T-helper 9 cell (primary cell): ENCODE measurements at places on chromosomes 7 and 10.

DNA sequence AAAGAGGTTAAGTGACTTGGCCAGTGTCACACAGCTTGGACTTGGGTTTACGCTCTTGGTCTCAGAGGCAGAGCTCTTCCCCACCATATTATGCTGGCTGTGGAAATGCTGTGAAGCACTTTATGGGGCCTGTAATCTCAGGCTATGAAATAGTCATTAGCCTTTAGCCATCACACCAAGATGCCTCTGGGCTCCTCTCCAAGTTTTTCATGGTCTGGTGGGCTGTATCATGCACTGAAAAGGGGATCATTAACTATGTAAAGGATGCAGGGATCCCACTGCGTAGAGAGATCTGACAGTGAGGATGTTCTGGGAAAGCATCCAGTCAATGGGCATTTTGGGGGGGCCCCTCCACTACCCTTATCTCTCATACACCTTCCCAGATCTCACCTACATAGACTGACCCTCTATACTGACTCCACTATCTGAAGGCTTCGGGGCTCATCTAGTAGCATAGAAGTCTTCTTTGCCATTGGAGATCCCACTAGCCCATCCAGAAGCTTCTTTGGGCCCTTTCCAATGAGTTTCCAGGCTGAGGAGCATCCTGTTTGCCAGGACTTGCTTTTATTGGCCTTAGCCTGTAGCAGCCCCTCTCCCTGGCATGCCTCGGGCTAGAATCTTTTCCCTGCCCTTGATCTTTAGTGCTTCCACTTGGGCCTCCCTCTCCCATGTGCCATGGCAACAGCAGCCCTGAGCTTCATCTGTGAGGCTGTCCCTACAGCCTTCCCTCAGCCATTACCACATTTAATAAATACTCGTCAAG, 19.6 kb downstream of the FRMPD2 start:
- DNase-seq = no peak

DNA sequence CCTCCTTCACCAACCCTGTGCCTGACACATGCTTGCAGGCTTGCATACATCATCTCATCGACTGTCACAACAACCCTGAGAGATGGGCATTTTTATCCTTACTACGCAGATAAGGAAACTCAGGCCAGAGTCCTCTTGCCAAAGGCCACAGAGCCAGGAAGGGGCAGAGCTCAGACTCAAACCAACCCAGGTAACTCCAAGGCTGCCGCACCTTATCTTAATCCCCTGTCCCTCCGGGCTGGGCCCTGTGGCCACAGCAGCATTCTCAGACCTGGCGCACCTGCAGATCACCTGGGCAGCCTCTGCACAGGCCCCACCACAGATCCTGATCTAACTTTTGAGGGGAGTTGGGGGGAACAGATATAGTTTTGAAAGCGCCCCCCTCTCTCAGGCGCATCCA, 35.1 kb downstream of the SORBS1 start:
- DNase-seq = no peak

GRCh38 chr10:2909921-2910320, 157.4 kb upstream of the PFKP start:
- DNase-seq = no peak

DNA sequence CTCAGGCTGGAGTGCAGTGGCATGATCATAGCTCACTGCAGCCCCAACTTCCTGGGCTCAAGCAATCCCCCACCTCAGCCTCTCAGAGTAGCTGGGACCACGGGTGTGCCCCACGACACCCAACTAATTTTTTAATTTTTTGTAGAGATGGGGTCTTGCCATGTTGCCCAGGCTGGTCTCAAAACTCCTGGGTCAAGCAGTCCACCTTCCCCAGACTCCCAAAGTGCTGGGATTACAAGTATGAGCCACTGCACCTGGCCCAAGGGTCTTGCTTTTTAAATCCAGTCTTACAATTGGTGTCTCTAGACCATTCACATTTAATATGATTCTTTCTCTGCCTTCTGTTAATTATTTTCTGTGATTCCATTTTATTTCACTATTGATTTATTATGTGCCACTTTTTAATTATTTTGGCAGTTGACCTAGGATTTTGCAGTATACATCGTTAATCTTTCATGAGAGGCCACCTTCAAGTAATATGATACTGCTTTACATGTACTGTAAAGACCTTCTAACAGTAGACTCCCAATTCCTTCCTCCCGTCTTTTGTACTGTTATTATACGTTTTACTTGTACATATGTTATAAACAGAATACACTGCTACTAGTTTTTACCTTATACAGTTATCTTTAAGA, 18.7 kb downstream of the MMP21 start:
- DNase-seq = no peak

DNA sequence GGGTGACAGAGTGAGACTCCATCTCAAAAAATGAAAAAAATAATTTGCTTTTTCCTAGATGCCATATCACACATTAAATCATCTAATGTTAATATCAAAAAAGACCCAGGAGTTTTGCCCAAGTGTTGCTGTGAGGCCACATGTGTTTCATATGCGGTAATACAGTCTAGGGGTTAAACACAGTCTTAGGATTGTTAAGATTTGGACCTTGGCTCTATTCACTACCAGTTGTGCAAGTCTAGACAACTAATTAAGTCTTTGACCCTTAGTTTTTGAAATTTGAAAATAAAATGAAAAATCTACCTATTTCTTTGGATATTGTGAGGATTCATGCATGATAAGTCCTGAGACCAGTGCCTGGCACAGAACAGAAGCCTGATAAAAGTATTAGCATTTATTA, 14.9 kb upstream of the MALRD1 start:
- no peak for DNase-seq

- no peak for DNase-seq
These were observed 37.8 kb downstream of the TBATA start for GRCh38 chr10:70747192-70747965.

DNA sequence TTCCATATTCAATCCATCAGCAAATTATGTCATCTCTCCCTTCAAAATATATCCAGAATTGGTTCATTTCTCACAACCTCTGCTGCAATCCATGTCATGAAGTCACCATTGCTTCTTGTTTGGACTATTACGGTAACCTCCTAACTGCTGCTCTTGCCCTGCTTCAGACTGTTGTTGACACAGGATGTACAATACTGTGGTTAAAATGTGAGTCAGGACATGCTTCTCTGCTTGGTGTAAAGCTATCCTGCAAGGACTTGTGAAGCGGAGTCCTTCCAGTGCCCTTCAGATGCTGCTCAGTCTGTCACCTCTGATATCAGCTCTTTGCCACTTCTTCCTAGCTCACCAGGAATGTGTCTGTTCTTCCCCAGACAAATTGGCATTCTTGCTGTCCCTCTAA, 10.4 kb upstream of the NXPH1 start:
- no peak for DNase-seq

GRCh38 chr10:109007514-109007913, 915.8 kb downstream of the XPNPEP1 start:
- no peak for DNase-seq

- DNase-seq = no peak
These were observed 282.4 kb downstream of the SORCS3 start for GRCh38 chr10:104923501-104923900.

DNA sequence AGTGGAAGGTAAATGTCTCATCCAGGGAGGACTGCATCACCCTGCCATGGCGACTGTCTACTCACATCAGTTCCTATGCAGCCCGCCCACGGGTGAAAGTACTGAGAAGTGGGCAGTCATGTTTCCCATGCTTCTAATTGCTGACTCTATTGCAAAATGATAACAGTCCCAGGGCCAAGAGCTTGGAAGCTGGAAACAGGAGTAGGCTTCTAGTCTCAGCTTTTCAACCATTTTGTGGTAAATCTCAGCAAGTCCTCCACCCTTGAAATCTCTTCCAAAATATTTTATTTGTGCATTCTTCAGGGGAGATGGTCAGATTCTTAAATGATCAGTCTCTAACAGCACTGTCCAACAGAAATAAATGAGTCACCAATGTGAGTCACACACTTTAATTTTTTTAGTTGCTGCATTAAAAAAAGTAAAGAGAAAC, 48.1 kb upstream of the TARP start:
- no peak for DNase-seq

DNA sequence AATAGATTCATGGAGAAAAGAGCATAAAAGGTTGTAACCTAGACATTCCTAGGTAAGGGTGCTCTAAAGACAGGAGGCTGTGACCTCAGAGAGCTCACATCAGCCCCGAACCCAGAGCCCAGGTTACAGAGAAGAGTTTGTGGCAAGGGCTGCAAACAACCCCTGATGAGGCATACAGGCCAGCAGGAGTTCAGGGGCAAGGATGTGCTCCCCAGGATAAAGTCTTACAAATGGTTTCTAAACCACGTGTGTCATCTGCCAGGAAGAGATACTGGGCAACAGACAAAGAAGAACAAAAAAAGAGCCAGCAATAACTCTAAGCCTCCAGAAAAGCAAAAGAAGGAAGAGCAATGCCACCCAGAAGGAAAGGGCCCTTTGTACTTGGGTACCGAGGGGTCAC, 27.7 kb downstream of the NCAPG2 start:
- DNase-seq = no peak

DNA sequence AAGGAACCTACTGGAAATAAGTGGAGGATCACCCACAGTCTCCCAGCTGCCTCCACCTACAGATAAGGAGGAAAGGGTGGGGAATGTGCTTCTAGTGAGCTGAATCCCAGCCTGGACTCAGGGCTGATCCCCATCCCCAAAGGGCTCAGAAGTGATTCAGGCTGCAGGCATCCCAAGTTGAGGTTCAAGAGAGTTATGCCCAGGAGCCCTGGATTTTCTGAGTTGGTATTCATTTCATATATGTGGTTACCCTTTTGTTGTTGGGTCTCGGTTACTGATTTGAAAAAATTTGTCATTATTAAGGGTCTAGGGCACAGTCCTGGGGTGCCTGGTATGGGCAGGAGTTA, 30.0 kb upstream of the SRGN start:
- DNase-seq = no peak

DNA sequence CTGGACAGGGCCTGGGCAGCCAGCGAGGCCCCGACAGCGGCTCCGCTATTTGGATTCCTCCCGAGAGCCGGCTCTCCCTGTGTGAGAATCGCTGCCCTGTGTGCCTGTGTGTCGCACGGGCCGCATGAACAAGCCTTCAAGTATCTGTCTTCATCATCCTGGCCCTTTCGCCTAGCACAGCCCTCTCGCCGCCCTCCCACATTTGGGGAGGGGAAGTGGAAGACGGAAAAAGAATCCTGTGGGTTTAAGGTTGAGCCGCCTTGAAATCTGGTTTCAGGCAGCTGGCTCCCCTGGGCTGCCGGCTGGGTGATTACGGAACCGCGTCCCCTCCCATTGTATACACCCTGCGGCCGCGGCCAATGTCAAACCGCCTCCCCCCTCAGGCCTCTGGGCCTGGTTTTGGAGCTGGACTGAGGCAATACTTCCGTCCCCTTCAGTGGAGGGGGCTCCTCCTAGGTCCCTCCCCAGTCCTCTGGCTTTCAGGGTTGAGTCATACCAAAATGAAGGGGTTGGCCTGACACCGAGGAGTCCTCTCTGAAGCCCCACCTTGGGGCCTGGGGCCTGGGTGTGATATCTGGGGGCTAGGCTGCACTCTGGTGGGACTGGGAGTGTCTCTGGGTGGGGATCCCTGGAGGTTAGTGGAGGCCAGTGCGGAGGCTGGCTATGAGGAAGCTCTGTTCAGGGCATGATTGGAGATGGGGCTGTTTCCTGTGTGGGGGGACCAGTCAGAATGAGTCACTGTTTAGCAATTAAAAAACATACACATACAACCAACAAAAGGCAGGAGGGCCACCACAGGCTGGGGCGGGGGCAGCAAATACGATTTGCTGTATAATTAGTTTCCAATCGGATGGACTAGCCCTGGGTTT, 1.7 kb downstream of the TRIM8 start:
- peak; percentile 58 for DNase-seq

- DNase-seq = no peak
These were observed 59.7 kb downstream of the MET start for GRCh38 chr7:116731445-116732335.

DNA sequence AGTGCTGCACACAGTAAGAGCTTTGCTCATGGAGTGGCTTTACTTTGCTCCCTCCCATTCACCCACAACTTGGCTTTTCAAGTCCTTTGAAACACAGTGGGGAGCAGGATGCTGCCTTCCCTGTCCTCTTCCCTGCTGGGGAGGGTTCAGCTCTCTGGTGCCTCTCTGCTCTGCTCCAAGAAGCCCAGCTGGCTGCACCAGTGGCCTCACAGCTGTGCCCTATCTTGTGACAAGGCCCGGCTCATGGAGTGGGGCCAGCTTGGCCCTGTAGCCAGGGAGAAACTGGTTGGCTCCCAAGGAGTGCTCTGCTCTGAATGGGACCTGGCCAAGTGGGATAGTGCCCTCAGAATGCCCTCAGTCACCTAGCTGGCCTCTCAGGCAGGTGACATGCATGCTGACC, 212.3 kb upstream of the ZMIZ1 start:
- DNase-seq = no peak

DNA sequence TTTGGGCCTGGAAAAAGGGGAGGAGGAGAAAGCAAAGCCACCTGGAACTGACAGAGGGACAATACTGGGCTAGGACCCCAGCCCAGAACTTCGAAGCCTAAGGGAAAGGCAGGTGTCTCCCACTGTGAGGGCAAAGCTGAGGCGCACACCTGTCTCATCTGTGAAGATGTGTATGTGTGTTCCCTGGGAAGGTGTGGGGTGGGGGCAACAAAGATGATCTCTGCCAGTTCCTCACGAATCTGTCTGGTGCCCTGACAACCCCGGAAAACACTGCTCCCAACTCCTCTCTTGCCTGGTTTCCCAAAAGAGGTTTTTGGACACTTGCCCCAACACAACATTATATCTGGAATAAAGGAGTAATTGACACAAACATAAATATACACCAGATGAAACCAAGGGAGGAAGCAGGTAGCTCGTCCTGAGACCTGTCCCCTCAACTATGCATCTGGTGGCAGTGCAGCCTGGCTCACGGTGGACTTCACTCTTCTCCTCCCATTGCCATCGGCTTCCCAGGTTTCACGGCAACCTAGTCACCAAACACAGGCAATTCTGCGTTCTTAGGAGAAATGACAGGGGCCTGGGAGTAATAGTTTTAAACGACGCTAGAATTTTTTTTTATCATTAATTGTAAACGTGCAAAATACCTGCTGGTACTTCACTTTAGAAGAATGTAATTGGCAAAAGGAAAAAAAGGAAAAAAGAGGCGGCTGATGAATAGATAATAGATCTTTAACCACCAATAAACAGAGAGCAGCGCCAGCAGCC, 1.7 kb upstream of the EMX2 start:
- DNase-seq = no peak

GRCh38 chr10:4658777-4659176, 167.2 kb upstream of the AKR1E2 start:
- DNase-seq = no peak

- DNase-seq = no peak
These were observed 264.0 kb downstream of the TCERG1L start for GRCh38 chr10:131047501-131047900.
